ENCODE measurements at places on chromosomes 3 and 15. TPM values are rescaled to one million over a fixed set of nuclear protein-coding genes. Genes with fewer than 3 reads are reported as not detected.

SRP14 gene
- total RNA-seq = 140 TPM

MEIS2 gene
- total RNA-seq = not detected

TGM4 gene
- not detected for total RNA-seq

OGG1 gene
- 37.4 TPM for total RNA-seq

TTLL3 gene
- 123 TPM for total RNA-seq

XCR1 gene
- total RNA-seq = 0.04 TPM

ZSCAN2 gene
- total RNA-seq = 9.0 TPM

IGSF11 gene
- 0.52 TPM for total RNA-seq

IL16 gene
- 58.0 TPM for total RNA-seq

GABRG3 gene
- not detected for total RNA-seq

GPR160 gene
- 15.4 TPM for total RNA-seq

COL6A5 gene
- total RNA-seq = not detected

SEMA7A gene
- total RNA-seq = 44.9 TPM

DLL4 gene
- not detected for total RNA-seq

GCSAM gene
- total RNA-seq = 13.5 TPM

PLA2G4F gene
- total RNA-seq = not detected

Data from activated T-helper 17 cell treated with anti-CD3 and anti-CD28 coated beads, Interleukin-2, amount 50 U/mL, for 72 hours (primary cell).